Activated T-helper 1 cell treated with anti-CD3 and anti-CD28 coated beads, Interleukin-2, amount 50 U/mL, for 16 hours (primary cell): ENCODE measurements at places on chromosomes 4 and X.

- no peak for DNase-seq
These were observed 193.9 kb downstream of the CPXCR1 start for GRCh38 chrX:88940904-88941303.

- no peak for DNase-seq
These were observed 108.1 kb downstream of the MGST2 start for GRCh38 chr4:139773560-139774318.

DNA sequence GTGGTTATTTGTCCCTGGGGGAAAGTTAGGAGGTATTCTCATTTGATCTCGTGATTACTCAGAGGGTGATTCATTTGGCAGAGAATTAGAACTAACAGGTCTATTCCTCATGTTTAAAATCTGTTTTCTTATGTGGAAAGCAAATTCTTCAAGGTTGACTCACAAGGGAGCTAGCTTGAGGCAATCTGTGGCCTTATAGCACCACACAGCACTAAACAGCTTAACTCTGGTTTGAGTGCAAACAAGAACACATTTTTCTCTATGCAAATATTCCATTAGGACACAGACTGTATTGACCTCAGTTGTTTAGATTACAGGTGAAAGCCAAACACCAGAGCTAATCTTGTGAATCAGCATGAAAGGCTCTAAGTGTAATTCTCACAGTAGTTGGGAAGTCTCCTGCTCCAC lies 694.4 kb upstream of the POU3F4 start:
- no peak for DNase-seq

DNA sequence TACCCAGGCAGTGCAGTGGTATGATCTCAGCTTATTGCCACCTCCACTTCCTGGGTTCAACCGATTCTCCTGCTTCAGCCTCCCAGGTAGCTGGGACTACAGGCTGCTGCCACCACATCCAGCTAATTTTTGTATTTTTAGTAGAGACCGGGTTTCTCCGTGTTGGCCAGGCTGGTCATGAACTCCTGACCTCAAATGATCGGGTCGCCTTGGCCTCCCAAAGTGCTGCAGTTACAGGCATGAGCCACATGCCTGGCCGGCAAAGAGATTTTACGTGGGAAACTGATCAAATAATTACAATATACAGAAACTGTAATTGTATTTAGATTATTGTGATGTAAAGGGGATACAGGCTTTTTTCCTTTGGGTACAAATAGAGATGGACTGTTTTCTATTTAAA lies 33.7 kb downstream of the RBPJ start:
- DNase-seq = no peak

DNA sequence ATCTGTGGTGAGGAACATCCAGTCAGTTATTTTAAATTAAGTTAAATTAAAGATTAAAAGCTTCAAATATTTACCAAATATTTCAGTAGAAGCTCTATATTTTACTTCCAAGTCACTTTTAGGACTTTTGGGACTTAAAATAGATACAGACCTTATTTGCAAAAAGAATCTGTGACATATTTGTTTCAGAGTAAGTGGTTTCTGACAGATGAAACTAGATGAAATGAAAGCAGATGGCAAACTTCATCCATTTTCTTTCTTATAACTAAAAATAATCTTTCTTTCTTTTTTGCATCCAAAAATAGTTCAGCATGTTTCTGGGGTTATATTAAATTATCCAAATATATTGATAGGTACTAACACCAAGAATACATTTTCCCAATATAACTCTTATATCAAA lies 6.6 kb upstream of the UTP3 start:
- no peak for DNase-seq

DNA sequence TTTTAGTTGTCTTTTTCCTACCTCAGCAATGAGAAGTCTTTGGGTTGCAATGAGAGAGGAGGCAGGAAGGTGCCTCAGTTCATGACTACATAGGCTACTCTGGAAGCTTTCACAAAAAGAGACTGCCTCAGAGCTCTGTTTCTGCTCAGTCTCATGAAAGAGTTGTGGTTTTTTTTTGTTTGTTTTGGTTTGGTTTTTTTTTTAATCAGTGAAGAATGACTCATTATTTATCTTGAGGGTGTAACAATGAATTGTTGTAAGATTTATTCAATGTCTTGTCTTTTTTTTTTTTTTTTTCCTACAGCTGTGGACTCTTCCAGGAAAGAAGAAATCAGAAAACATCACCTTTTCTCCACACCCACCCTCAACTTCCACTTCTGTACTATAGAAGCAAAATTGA lies 67.5 kb upstream of the CXCL13 start:
- no peak for DNase-seq

GRCh38 chr4:5143940-5144339 lies 92.7 kb downstream of the STK32B start:
- DNase-seq = no peak

- no peak for DNase-seq
These were observed 107.7 kb upstream of the ATXN3L start for GRCh38 chrX:13427441-13428052.

DNA sequence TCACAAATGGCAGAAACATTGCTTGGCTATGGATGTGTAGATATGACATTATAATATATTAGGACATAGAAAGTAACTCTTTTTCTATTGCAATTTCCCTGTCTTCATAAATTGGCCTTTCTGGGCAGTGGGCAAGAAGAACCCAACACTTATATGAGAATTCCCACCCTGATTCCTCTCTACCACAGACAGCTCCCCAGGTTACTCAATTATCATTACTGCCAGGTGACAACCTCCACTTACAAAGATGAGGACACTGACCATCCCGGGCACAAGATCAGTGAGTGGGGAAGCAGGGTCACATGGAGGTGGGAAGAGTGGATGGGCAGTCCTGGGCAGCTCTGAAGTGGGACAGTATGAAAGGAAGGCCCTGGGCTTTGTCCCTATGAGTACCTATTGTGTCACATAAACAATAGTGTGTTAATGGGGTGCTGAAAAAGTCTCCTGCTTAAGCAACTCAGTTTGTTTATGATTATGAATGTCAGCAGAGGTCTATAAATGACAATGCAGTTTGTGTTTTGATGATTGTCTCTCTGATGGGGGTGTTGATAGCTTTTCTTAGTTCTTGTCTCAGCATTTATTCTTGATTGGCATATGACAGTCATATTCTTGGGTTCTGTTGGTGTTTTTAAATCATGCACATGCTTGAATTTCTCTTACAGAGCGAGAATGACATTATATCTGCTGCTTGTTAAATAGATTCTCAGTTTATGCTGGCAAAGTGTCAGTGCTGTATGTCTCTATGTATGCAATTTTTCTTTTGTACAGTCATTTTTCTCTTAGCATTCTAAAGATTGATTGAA lies 99.9 kb downstream of the SLIT2 start:
- no peak for DNase-seq

GRCh38 chr4:166091146-166091545 lies 218.1 kb downstream of the TLL1 start:
- DNase-seq = no peak

DNA sequence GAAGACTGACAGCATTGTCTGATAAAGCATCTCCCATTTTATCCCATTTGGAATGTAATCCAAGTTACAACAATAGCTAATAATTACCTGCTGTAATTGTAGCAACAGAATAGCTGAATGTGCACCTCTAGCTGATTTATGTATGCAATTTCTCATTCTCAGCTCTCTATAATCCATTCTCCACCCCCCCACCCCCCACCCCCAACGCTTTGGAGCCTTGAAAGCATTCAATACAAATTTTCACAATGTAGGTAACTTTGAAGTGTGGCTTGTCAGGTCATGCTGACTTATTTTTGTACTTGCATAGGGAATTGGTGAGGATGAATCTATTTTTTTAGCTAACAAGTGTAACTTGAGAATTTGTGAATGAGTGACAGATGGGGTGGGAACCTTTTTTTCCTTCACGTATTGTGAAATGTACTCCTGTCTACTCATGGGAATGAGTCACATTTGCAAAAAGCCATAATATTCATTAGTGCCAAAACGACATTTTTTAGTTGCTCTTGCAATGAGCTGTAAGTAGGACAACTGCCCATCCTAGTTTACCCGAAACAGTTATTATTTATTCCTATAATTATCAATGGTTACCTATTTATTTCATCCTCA lies 159.3 kb downstream of the PALLD start:
- DNase-seq = no peak

DNA sequence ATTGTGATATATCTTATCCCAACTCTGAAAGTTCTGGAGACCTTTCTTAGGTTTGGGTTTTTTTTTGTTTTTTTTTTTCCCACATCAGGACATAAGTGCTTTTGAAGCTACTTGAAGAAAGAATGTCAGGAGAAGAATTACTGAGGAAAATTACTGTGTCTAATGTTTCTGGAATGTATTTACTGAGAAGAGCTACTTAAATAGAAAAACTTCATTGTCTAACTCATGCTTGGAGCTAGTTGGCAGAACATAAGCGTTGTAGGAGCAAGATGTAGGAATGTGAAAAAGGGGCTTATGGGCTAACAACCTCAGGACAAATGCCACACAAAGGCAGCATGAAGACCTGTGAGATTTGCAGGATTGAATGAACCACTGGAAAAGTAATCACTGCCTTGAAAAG lies 166.6 kb upstream of the GLRA2 start:
- DNase-seq = no peak

- DNase-seq = no peak
These were observed 70.0 kb upstream of the TSPAN5 start for GRCh38 chr4:98728433-98728832.

DNA sequence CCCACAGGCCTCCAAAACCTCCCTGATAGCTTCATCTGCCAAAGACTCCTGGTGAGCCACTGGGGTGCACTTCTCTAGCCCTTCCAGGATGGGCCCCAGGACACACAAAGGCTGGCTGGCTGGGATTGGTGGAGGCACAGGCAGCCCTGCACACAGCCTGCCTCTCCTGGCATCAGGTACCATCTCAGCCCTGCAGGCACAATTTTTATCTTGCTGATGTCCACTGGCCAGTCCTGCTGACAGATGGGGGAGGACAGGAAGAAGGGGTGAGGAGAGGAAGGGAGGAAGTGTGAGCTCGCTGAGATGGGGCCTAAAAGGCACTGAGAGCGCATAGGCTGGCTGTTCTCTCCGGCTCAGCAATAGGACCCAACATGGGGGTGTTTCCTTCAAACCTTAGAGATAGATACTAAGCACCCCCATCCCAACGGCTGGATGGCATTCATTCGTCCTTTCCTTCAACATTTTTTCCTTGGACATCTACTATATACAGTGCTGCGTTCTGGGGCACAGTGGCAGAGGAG lies 92.7 kb downstream of the PJA1 start:
- DNase-seq = no peak

DNA sequence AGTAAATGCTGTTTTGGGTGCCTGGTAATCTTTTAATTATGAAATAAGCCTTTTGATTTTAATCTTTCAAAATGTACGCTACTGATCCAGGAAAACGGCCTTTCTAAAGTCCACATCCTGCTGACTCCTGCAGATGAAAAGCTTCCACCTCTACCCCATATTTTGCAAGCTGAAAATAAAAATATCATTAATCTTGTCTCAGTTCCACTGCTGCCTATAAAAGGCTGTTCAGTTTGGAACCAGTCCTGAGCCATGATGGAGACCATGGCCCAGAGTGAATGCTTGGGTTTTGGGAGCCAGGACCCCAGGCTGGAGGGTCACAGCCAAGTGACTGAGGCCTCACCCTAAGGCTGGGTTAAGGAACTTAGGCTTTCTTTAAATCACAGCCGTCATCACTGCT lies 110.8 kb downstream of the AFF1 start:
- no peak for DNase-seq
